ENCODE measurements at places on chromosomes 2 and 18.

DNA sequence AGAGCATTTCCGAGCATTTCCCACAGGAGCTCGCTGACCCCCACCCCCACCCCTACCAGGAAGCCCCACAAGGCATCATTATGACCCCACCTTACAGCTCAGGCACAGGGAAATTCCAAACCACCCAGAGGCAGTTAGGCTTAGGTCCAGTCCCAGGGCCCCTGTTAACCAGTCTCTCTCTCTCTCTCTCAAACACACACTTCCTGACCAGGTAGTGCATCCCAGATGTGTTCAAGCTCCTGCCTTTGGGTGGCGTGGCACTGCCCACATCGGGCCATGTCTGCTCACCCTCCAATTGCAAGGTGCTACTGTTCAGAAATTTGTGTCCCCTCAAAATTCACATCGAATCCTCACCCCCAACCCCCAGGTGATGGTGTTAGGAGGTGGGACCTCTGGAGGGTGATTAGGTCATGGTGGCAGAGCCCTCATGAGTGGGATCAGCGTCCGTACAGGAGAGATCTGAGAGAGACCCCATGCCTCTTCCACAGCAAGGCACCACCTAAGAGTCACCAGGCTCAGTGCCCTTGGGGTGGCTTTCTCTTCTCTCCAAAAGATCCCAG lies 8.8 kb downstream of the COPS9 start:
- DNase-seq = no peak

DNA sequence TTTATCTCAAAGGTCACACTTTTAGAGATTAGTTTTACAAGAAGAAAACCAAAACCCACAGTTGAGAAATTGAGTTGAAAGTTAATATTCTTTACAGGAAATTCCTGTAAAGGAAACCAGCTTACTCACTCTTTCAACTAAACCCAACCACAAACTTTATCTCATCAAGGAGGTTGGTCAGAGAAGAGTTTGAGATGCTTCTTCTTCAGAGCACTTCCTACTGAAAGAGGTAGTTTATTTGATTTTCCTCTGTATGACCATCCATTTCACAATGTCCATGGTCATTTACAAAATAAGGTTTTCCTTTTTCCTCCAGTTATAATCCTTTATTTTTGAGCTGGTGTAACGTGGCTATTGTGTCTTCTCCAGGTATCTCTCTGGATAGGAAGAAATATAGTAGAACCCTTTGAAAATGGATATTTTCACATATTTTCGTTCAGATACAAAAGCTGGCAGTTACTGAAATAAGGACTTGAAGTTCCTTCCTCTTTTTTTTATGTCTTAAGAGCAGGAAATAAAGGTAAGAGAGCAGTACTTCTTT lies 4.5 kb upstream of the IL18RAP start:
- DNase-seq = no peak

DNA sequence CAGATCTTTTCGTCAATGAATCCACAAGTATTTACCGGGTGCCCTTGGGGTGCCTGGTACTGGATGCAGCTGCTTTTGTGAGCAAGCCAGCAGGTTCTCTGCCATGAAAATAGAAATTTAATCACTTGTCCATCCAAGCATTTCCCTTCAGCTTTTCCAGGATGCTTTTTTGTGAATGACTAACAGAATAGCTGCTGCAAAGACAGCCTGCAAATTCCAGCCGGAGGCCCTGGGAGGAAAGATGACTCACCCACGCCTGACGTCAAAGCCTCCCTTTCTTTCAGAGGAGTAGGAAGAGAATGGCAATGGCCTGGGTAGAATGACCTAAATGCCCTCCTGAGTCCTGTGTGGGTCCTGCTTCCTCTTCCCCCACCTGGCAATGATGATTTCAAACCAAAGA lies 111.9 kb downstream of the AP1S3 start:
- DNase-seq = no peak

- no peak for DNase-seq
Observed at GRCh38 chr2:189191766-189192165, 12.2 kb upstream of the COL5A2 start.

DNA sequence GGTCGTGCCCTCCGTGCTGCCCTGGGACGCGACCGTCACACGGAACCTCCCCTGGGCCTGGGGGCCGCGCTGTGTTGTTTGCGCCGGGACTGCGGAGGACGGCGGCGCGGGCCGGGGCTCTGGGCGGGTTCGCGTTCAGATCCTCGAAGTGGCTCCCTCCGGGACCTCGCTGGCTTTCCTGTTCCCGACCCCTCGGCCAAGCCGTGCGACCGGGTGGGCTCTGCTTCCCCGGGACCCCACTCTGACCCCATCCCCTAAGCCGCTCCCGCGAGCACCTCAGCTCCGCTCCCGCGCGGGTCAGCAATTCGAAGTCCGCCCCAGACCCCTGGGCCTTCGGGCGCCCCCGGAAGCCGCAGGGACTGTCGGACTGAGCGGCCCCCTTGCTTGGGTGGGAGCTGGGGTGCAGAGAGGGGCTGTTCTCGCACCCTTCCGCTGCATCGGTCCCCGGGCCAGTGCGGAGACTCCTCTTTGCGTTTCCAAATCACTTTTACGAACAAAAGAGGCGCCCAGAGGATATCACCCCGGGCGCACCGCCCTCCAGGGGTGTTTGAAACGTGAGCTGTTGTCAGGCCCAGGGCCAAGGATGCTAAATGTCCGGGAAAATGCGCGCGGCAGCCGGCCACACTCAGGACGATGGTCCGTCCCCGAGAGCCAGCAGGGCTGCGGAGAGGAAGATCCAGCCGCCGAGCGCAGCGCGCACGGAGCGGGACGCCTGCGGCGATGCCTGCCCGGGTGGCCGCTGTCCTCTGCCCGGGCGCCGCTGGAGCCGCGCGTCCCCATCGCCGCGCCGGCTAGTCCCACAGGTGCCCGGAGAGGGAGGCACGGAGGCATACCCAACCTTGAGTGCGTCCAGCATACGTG lies 73.5 kb downstream of the ZCCHC2 start:
- DNase-seq = no peak

GRCh38 chr2:177254433-177255226 lies 9.9 kb downstream of the NFE2L2 start:
- no peak for DNase-seq

GRCh38 chr2:134170700-134171099 lies 83.2 kb upstream of the MGAT5 start:
- DNase-seq = no peak

DNA sequence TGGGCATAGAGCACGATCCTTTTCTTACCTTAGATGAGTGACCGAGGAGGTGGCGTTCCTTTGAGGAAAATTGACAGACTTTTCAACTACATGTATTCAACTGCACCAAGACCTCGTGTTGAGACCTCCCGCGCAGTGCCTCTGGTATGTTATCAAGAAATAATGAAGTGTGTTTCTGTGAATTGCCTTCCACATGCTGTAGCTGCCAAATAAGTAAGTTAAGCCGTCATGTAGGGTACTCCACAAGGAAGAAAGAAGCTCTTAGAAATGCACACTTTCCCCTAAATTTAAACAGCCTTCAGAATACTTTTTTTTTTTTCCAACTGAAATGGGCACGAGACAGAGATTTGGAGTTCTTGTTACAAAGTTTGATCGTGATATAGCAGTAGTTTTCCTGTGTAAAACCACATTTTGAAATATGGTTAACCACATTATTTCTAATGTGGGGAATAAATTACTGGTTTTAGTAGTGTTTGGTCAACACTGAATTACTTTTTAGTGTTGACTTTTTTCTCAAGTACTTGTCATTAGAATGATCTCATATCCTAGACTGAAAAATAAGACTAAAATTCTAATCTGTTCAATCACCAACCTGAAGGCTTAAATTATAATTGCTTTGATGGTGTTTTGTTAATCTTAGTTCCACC lies 30.5 kb downstream of the PDK1 start:
- no peak for DNase-seq

- DNase-seq = no peak
Observed at GRCh38 chr2:40435426-40436092, 16.3 kb downstream of the SLC8A1 start.

- DNase-seq = no peak
Observed at GRCh38 chr2:207970147-207970825, 55.0 kb downstream of the PLEKHM3 start.

GRCh38 chr18:35616664-35617423 lies 35.3 kb downstream of the GALNT1 start:
- DNase-seq = peak; percentile 45

DNA sequence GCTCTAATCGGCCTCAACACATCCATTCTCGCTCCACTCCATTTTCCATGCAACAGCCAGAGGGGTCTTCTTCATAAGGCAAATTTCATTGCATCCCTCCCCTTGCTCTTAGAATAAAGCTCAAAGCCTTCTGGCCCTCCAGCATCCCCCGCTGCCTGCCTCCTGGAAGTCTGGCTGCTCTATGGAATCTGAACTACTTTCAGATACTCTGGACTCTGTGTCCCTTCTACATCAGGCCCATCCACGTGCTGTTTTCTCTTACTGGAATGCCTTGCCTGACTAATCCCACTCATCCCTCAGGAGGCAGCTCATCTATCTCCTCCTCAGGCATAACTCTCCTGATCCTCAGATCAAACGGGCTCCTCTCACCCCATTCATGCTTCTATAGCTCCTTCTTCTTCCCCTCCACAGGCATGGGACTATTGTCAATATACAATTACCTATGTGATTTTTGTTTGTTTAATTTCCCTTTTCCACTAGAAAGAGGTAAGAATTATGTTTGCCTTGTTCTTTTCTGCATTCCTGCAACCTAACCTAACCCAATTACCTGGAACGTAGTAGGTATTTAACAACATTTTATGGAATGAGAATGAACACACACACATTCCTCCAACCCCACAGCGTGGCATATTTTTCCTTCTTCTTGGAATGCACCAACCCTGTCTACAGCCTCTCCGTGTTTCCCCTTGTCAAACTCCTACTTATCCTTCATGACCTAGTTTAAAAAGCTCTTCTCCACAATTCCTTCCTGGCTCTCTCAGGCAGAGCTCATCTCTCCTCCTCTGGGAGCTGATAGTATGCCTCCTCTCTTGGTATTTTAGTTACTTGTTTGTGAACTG lies 49.5 kb downstream of the LBH start:
- no peak for DNase-seq

- no peak for DNase-seq
Observed at GRCh38 chr2:27214941-27215340, 2.2 kb upstream of the CAD start.

DNA sequence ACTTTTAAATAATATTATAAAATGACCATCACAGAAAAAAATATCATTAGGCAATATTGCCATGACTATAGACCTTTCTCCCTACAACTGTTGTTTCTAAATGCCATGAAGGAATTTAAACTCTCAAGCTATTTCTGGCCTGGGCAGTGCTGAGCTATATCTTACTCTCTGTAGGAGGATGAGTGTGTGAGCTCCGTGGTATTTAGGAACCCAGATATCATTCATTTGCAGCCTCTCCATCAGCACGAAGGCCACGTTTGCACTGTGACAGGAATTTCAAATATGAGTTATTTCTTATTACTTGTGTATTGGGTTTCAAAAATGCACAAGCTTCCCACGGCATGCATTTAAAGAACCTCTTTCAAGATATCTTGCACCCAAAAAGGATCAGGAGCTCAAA lies 35.0 kb upstream of the SOX11 start:
- no peak for DNase-seq

DNA sequence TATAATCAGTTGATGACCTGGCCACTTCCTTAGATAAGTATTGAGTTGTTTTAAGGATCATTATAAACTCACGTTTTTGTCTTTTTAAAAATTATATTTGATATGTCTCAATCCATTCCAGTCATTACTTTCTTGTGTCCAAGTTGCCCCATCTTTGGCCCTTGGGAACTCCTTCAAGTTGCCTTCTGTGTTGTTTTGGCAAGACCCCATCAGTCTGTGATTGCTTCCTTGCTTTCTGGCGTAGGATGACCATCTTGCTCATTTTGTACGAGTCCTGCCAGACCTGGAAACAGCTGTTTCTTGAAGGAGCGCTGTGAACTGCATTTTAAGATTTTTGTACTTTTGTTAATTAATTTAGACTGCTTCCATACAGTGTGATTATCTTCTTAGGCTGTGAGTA lies 68.9 kb upstream of the ITM2C start:
- no peak for DNase-seq

DNA sequence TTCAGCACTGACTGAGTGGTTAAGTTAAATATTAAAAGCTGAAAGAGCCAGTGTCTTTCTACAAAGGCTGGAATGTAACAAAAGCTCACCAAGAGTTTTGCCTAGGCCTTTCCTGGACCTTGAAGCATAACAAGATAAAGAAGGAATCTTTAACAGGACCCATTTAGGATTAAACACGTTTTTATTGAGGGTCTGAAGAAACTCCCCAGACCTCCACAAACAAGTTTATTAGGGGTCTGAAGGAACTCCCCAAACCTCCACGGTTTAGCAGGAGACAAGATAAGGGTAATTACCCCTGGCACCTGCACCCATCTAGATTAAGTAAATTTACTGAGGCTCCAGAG lies 104.0 kb downstream of the ACAA2 start:
- no peak for DNase-seq

GRCh38 chr2:197349699-197350098 lies 39.1 kb upstream of the ANKRD44 start:
- DNase-seq = no peak

DNA sequence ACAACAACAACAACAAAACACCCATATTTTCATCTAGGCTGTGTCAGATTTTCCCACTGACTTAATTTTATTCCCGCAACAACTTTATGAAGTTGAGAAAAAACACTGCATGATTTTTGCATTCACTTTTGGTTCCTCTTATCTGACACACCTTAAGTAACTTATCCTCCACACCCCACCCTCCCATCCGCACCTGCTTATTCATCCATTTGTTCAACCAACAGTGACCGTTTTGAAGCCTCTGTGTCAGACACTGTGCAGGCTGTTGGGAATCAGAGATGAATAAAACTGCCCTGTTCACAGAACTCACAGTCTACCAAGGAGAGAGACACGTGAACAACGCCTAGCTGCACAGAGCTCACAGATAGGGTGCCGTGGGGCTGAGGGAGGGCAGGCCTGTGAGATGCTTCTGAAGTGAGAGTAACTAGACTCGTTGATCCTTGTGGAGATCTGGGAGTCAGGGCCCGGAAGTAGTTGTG lies 7.4 kb downstream of the CNNM4 start:
- DNase-seq = no peak

DNA sequence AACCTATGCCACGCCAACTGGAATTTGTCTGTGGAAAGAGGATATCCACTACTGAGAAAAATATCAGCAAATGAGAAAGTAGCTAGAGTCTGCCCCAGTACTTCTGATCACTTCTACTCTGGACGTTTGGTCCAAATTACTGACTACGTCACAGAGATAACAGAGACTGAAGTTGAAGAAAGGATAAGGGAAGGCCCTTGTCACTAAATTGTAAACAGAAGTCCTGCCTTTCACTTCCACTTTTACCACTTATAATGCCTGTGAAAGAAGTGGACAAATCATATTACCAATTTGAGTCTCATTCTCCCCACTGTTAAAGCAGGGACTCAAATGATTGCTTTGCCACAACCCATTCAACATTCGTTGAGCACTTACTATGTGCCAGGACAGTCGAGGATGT lies 173.9 kb upstream of the ERBB4 start:
- no peak for DNase-seq

DNA sequence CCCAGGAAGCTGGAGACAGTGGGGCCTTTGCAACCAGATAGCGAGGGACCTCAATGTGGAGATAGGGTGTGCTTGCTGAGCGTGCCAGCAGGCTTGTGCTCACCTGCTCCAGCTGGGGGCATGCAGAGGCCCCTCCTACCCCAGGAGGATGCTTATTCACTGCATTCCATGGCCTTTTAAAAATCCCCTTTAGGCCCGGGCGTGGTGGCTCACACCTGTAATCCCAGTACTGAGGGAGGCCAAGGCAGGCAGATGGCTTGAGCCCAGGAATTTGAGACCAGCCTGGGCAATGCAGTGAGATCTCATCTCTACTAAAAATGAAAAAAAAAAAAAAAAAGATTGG lies 54.5 kb downstream of the ODC1 start:
- DNase-seq = no peak

Measured in stimulated activated CD8-positive, alpha-beta memory T cell treated with anti-CD3 and anti-CD28 coated beads, Interleukin-2, amount 100 ng/mL, for 1 hour (primary cell).